ENCODE measurements at places on chromosomes 12 and 14.

DNA sequence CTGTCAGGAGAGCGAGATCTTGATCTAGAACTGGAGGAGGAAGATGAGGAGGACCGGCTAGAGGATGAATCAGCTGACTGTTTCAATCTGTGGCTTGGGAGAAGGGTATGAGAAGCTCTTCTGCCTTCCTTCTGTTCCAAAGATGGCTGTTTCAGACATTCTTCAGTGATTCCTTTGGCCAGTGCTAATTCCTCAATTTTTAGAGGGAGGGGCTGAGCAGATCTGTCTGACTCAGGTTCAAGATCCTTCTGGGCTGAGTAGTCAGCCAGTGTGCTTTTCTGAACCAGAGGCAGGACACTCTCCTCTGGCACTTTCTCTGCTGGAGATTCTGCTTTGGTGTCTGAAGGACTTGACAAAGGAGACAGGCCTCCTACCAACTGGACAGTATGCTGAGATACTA, 15.2 kb downstream of the ACIN1 start:
- DNase-seq = no peak

DNA sequence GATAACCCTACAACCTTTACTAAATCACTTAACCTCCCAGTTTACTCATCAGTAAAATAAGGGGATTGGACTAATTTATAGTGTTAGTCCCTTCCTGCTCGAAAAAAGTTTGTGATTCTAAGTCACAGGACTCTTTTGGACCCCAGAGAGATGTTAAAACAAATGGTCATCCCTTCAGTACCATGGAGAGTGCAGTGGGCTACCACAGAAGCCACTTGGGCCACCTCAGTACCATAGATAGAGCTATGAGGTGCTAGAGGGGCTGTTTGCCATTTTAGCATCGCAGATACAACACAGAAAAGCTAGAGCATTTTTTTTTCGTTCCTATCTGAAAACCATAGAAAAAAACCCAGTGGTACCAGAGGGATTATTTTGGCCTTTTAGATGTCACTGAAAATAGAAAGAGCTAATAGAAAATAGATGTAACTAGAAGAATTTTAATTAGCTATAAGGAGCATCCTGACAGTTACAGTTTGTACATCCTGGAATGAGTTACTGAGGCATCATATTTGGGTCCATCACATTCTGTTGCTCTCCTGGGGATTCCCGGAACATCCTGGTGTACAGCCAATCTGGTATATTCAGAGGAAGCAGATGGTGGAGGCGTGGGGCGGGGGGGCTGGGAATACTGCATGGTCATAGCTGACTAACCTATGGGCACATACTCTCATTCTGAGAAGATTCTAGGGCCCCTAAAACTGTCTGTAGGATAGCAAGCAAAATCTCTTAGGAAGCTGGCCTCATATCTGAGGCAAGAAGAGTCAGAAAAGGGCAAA, 2.8 kb downstream of the ZNF219 start:
- DNase-seq = no peak

- DNase-seq = no peak
These were observed 330.8 kb upstream of the SOX5 start for GRCh38 chr12:24280056-24280842.

- DNase-seq = no peak
These were observed 5.5 kb downstream of the ERP29 start for GRCh38 chr12:112018571-112019237.

DNA sequence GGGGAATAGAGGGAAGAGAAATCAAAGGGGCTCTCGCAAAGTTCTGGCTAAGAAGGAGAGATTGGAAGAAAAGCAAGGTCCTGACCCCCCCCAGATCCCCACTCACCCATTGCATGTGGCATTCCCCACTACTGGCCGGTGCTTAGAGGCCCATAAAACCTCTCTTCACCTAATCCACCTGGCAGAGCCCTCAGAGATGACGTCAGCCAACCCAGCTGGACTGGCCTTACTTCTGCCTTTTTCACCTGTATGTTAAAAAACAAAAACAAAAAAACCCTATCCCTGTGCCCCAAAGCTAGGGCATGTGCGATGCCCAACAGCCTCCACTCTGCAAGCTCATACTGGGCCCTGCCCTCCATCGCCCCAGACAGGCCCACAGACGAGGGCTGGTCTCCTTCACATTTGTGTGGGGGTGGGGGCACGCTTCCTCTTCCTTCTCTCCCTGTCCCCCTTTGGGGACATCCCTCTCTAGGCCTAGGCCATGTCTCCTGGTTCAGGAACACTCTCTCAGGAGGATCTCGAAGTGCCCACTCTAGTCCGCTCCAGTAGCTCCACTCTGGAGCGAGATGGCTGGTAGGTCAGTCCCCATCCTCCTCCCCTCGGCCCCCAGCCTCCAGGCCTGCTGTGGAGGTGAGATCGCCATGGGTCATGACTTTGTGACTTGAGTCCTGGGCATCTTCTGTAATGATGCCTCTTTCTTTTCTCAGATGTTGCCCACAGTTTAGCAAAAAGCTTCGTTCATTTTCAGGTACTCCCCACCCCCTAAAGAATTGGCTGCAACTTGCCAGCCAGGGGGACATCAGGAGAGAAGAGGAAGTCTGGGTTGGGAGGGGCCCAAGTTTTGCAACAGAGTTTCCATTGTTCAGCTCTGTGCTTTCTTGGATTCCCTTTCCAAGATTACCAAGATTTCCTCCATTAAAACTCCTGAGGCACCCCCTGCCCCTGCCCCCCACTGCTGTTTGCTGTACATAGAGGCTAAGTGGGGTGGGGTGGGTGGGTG, 37.0 kb downstream of the FIGNL2 start:
- DNase-seq = no peak
